ENCODE measurements at places on chromosomes 4 and X.

DNA sequence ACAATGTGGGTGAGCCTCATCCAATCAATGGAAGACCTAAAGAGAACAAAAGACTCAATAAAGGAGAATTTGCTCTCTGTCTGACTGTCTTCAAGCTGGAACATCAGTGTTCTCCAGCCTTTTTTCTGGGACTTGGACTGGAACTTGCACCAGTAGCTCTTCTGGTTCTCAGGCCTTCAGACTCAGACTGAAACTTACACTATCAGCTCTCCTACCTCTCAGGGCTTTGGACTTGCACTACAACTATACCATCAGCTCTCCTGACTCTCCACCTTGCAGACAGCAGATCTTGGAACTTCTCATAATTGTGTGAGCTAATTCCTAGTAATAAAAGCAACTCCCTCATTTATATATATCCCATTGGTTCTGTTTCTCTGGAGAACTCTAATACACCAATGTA, 185.9 kb downstream of the SMIM20 start:
- DNase-seq = no peak

DNA sequence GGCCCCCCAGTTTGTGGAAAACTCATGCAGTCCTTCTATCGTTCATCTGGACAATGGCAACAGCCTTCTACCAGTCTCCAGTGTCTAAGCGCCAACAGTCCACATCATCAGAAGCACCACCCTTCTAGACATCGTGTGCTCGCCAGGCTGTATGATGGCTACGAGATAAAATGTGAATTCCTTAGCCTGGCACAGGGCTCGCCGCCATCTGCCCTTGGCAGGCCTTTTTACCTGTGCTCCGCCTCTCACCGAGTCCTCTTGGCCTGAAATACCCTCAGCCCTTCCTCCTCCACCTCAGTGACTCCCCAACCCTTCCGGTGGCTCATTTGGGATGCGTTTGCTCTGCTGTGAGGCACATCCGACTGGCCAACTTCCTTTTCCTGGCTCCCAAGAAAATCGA, 15.9 kb upstream of the STS start:
- no peak for DNase-seq

- DNase-seq = no peak
Observed at GRCh38 chr4:109294006-109294405, 8.5 kb downstream of the COL25A1 start.

GRCh38 chrX:77426811-77427210, 20.4 kb upstream of the FGF16 start:
- no peak for DNase-seq

- no peak for DNase-seq
Observed at GRCh38 chr4:23455456-23456158, 434.2 kb downstream of the PPARGC1A start.

GRCh38 chrX:127649011-127649410, 403.2 kb downstream of the ACTRT1 start:
- DNase-seq = no peak

DNA sequence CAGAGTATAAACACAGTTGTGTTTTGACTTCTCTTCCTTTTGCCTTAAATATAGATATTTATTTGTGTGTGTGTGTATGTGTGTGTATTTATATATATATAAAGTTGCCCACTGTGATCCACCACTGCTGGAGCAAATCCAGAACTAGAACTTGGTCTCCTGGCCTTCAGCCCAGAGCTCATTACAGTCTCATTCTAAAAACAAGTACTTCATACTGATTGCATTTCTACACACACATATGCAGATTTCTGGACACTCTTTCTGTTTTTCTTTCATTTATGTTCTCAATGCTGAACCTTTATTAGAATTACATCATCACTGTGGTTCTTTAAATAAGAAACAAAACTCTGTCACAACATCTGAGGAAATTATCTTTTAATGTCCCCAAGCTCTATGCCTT, 381 bp downstream of the TXK start:
- DNase-seq = no peak

DNA sequence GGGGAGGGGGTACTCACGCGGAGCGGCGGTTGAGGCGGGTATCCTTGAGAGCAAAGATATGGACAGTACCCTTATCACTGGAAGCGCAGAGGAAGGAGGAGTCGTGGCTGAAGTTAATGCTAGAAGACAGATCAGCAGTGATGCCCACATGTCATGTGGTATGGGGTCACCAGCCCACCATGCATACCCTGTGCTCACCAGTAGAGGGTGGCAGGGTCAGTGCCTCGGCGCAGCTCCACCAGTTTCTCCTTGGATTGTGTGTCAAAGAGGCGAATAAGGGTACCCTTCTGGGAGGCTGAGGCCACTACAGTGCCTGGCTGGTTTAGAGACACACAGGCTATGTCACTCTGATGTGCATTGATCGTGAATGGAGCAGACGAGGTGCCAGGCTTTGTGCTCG, 1.5 kb upstream of the PRAF2 start:
- no peak for DNase-seq

DNA sequence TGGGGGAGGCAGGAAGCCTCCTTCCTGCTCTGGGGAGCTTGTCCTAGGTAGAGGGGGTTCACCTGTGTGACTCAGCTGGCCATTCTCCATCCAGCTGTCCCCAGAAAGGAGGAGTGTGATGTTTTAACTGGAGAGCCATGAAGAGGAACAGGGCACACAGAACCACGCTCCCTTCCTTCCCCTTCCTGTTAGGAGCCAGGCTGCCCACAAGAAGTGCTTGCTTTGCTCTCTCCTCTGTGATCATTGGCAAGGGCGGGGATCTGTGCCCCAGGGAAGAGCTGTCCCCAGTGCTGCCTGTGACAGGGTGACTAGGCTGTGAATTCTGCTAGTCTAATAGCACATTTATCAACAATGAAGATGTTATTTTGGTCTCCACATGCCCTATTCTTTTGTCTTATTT, 169.6 kb upstream of the GATB start:
- DNase-seq = no peak

- DNase-seq = no peak
Observed at GRCh38 chrX:153948002-153948466, 3.6 kb upstream of the RENBP start.

- no peak for DNase-seq
Observed at GRCh38 chrX:21412029-21412428, 37.8 kb downstream of the CNKSR2 start.

DNA sequence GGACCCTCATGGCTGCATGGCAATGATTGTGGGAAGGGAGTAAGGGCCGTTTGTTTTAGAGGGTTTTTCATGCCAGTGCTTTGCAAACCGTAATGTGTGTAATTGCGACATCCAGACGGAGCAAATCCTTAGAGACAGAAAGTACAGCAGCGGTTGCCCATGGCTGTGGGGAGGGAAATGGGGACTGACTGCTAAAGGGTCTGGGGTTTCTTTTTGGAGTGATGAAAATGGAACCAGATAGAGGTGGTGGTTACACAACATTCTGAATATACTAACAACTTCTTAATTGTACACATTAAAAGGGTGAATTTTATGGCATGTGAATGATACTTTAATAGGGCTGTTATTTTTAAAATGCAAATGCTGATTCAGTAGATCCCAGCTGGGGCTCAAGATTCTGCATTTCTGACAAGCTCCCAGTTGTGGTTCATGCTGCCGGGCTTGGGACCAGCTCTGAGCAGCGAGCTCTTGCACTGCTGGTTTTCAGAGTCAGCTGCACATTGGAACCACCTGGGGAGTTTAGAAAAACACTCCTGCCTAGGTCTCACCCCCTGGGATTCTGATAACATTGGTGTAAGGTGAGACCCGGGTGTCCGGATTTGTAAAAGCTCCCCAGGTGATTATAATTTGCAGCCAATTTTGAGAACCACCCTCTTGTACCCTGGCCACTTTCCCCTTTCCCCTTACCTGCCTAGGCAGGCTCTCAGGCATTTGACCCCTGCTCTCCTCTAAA, 47.7 kb downstream of the PRPS1 start:
- no peak for DNase-seq

GRCh38 chr4:183343730-183344129, 21.5 kb upstream of the CLDN24 start:
- DNase-seq = no peak

DNA sequence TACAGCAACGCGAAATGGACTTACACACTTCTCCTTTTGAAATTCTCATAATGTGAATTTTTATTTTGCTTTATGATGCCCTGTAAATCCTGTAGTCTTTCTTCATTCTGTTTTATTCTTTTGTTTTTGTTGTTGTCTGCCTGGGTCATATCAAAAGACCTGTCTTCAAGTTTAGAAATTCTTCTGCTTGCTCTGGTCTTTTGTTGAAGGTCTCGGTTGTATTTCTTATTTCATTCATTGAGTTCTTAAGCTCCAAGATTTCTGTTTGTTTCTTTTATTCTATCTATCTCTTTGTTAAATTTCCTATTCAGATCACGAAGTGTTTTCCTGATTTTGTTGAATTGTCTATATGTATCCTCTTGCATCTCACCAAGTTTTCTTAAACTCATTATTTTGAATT, 78.1 kb downstream of the GPAT3 start:
- no peak for DNase-seq

GRCh38 chr4:182042945-182043344, 200.3 kb upstream of the TENM3 start:
- DNase-seq = no peak

DNA sequence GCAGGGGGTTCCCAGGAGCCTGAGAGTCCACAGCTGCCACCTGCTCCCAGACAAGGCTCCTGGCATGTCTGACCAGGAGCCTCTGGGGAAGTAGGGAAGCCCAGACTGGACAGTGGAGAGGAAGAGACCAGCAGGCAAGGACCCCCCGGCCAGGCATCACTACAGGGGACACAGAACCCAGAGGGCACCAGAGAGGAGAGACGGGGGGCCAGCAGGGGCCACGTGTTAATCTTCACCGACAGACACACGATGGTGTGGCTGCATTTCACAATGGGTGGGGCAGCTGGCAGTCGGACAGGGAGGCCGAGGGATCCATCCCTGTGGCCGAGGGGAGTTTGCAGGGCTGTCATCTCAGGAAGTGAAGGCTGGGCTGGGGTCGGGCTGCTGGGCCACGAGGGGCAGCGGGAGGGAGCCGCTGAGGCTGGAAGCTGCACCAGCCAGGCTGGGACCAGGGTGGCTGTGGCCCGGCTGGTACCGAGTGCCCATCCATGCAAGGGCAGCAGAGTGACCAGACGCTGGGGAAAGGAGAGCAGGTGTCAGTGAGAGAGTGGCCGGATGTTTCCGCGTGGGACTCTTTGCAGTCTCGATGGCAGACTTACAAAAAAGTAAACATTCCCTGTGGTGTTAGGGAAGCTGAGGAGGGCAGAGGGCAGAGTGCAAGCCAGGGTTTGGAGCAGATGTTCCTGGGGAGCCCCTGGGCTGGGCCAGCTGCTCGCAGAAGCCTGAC, 4.7 kb downstream of the PDE6B start:
- no peak for DNase-seq

DNA sequence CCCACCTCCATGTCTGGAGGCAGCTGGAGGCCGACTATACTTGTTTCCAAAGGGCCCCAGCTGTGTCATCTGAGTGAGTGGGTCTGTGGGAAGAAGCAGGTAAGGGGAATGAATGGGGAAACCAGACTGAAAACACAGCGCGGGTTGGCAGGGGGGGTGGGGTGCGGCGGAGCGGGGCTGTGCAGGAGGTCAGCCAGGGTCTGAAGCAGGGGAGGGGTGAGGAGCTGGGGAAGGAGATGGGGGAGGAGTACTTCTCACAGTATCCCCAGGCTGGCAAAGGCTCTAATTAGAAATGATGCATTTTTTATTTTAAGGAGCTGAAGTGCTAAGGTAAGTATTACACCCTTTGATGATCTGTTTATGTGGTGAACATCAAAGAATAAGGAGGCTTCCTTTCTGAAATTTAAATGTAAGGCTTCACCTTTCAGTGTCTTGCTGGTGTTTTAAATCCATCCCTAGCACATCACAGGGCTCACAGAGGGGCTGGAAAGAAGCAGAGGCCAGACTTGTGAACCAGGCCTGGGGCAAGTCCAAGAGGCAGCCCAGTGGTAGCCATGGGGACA, 37.5 kb downstream of the SMIM20 start:
- no peak for DNase-seq

DNA sequence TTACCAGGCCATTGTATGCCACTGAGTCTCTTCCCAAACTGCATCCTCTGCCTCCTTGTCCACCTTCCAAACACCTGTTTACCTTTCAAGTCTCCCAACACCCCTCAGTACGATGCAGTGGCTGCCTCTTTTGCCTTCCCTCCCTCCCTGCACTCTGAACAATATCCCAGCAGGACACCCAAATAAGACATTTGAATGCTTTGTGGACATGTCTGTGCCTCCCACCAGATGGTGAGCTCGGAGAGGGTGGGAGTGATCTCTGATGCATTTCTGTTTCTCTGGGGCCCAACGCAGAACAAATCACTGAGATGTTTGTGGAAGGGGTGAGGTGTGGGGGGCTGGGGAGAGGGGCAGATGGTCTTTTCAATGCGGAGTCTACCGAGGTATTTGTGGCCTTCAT, 33.4 kb downstream of the PJA1 start:
- DNase-seq = no peak

- no peak for DNase-seq
Observed at GRCh38 chr4:154610582-154610981, 1.9 kb downstream of the FGG start.

- peak; percentile 53 for DNase-seq
Observed at GRCh38 chr4:152500800-152501434, 35.0 kb downstream of the FBXW7 start.

DNA sequence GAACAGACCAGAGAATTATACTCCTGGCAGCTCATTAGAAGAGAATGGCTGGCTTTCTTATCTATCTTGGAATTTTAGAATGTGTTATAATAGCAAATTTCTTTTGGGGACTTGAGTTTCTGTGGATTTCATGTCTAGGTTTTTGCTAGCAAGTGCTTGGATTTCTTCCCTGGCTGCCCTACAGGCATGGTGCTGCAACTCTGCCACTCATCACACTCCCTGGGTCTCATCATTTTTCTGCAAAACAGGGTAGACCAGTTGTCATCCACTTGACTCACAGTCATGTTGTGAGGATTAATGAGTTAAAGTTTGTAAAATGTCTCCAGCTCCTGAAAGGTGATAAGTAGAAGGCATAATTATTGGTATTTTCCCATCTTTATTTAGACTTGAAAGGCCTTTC, 60.7 kb upstream of the LCORL start:
- DNase-seq = no peak

GRCh38 chr4:147964266-147964880, 232.5 kb downstream of the ARHGAP10 start:
- DNase-seq = no peak

DNA sequence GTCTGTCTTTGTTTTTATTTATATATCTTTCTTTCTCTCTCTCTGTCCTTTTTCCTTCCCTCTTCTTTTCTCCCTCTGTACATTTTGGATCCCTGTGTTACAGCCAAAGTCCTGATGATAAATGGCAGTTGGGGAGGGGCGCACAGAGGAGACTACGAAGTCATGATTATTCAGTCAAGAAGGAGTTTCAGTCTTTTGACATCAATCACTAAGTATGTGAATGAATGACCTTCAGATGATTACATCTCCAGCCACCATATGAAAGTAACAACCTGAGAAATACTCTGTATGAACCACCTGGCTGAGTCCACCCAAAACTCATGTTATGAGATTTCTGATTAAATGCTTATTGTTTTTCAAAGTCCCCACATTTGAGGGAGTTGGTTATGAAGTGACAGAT, 45.0 kb downstream of the UGT2B7 start:
- no peak for DNase-seq

DNA sequence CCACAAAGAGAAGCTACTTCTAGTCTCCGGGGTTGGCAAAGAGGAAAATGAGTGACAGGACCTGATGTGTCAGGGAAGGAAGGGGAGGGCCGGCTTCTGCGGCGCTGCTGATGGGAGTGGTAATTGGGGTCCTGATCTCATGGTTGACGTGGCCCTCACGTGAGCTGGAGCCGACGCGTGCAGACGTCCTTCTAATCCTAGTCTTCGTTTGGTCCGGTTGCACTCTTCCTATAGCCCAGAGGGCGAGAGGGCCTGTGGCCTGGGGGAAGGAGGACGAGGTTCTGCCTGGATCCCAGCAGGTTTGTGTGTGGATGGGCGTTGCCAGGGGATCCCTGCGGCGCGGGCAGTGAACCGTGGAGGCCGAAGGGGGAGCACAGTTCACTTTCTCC, at the start of gene ARMCX1:
TSS of gene ARMCX1 (plus strand) at position 186 of the 389 bp plus-strand sequence. CDS start 2,384 bp downstream, outside the sequence.
- DNase-seq = no peak

All from activated CD4-positive, CD25-positive, alpha-beta regulatory T cell treated with anti-CD3 and anti-CD28 coated beads, Interleukin-2, amount 50 U/mL, for 16 hours (primary cell).